Activated CD4-positive, alpha-beta memory T cell treated with anti-CD3 and anti-CD28 coated beads, Interleukin-2, amount 10 ng/mL, durations not matched to agents 7 days and 5 days (primary cell): ENCODE measurements at places on chromosomes 5 and 9.

DNA sequence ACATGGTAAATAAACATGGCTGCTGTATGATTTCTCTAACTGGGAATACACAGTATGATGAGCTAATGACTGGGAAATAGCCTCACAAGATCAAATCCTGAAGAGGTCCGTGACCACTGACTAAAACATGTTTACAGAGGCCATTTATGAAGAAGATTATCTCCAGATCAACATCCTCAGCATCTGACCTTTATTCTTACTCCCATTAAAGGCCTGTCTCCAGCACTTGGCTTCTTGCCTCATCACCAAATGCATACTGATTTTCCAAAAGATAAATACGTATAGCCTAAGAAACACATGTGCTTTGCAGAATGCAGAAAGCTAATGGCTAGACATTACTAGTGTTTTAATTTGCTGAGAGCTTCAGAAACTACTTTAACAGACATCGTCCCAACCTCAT is 108.0 kb upstream of the TSLP start:
- DNase-seq: no peak

DNA sequence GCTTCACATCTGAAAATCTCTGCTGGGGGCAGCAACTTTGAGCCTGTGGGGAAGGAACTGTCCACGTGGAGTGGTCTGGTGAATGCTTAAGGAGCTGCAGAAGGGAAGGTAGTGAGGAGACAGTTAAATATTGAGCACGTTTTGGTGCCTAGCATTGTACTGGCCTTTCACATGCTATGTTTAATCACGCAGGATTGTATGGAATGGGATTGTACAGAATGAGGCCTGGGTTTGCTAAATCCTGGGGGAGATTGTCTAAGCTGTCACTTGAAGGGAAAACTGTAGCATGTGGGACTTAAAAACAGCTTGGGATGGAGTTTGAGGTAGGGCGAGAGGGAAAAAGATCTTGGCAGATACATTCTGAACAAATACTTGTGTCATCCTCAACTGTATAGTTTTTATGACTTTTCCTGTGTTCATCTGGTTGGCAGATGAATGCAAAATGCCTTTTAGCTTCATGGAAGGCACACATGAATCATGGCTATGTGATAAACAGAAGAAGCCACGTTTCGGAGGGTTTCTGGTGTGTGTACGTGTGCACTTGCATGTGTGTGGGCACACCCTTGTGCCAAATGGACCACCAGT is 106.6 kb downstream of the TMC1 start:
- no peak for DNase-seq

GRCh38 chr9:98780059-98780749 is 16.2 kb downstream of the ANKS6 start:
- no peak for DNase-seq

- no peak for DNase-seq
These were observed 180.0 kb upstream of the OTULINL start for GRCh38 chr5:14401639-14402038.

DNA sequence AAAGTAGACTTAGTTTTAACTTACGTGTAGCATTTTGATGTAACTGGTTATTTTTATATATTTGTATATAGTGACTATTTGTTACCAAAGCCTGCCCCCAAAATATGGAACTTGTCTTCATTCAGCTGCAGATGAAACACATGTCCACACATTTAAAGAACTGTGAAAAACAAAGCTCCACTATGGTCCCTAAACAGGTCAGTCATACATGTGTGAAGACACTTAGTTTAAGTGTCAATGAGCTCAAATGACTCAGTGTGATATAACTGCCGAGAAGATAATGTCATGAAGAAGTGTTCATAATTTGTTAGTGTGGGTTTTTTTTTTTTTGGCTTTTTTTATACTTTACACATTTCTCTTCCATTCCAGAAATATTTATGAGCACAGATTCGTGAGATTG is 28.2 kb downstream of the HAVCR1 start:
- no peak for DNase-seq

DNA sequence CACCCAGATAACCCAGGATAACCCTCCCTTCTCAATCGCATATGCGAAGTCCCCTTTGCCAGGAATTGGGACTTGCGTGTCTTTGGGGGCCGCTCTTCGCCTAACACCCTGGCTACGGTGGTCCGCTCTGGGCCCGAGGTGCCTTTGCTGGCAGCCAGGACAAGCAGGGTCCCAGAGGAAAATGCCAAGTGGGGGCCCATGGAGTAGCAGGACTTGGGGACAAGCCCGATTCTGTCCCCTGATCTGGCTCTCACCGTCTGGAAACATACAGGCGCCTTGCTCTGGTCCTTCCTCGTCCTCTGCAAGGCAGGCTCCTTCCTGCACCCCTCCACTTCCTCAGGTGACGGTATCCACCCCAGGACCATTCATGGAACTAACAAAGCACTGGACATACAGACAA is 78.1 kb upstream of the UNC5A start:
- no peak for DNase-seq

DNA sequence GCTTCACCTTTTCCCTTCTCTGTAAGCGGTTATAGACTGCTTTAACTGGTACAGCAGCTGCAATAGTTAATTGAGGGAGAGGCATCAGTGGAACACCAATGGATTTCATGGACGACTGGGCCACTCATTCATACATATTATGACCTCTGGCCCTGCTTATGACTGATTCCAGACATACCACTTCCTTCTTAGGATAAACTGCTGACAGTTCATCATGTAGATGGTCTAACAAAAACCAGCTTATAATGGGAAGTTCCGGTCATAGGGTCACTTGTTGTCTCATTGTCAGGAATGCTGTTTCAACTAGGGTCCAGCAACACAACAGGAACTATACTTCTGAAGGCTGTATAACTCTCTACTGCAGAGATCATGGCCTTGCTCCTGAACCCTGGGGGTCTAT is 265.2 kb upstream of the RASA1 start:
- no peak for DNase-seq

DNA sequence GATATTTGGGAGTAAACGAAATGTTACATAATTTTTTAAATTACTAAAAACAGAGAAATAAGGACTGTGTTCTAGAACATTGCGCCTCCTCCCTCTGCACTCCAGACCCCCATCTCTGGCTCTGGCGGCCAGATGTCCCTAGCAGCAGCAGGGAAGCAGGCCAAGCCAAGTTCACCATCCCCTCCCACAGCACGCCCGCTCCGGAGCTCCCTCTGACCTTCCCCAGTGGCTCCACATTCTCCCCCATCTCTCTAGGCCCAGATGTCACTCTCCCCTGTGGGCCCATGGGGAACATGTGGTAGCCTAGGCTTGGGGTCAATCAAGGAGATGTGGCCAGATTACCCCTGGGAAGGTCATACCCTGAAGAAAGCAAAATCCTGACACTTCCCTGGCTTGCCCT is 6.3 kb upstream of the WNK2 start:
- DNase-seq: no peak

GRCh38 chr9:70407081-70407503 is 7.4 kb downstream of the KLF9 start:
- DNase-seq: no peak

DNA sequence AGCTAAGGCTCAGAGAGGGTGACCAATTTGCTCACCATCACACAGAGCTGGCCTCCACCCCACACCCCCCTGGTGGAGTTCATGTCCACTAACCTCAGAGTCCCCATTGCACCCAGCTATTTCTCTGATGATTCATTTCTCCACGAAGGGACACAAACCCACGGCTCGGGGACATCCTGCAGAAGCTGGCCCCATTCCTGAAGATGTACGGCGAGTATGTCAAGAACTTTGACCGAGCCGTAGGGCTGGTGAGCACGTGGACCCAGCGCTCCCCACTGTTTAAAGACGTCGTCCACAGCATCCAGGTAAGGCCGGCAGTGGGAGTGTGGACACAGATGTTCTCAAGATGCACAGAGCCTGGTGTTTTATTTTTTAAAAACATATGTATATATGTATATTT is 52.6 kb upstream of the SUSD3 start:
- DNase-seq: no peak

GRCh38 chr5:109907189-109907588 is 217.5 kb downstream of the MAN2A1 start:
- no peak for DNase-seq

DNA sequence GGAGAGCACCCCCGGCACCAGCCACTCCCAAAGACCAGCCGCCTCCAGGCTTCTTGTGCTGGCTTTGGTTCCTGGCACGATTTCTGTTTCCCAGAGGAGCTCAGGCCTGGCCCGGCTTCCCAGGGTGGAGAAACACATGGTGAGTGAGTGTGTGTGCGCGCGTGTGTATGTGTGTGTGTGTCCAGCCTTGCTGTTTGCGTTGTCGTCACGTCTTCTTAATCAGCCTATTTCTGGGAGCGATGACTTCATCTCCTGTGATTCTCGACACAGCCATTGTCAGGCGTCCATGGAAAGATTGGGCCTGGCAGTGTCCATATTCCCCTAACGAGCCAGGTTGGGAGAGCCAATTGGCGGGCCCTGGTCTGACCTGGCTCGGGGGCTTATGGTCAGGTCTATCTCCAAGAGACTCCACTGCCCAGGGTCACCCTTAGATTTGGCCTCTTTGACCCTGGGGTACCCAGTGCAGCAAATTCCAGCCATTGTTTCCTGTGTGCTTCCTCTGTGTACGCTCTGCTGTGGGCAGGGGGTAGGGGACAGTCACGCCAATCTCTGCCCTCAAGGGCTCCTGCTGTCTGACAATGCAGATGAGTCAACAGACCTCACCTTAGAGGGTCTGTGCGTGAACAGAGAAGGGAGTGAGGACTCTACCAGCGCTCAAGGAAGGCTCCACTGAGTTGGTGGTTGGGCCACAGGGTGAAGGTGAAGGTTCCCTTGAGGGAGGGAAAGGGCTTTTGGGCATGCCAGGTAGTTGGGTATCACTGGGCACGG is 73.8 kb downstream of the DAB2IP start:
- no peak for DNase-seq

DNA sequence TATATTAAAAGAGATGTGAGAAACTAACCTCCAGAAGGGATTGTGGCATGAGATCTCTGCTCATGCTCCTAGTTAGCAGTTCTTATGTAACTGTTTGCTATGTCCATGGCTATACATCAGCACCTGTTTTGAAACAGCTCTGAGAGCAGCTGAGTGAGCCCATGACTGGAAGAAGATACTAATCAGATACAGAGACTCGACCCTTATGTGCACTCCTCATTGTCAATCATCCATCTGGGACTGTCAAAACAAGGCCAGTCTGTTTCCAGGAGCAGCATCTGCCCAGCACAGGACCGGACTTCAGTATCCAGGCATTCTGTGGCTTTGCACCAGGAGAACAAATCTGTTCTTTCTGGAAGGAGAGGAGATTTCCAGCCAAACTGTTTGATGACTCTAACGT is 77.7 kb downstream of the EFNA5 start:
- DNase-seq: no peak

GRCh38 chr5:178113841-178114324 is 551 bp downstream of the N4BP3 start:
- DNase-seq: no peak

DNA sequence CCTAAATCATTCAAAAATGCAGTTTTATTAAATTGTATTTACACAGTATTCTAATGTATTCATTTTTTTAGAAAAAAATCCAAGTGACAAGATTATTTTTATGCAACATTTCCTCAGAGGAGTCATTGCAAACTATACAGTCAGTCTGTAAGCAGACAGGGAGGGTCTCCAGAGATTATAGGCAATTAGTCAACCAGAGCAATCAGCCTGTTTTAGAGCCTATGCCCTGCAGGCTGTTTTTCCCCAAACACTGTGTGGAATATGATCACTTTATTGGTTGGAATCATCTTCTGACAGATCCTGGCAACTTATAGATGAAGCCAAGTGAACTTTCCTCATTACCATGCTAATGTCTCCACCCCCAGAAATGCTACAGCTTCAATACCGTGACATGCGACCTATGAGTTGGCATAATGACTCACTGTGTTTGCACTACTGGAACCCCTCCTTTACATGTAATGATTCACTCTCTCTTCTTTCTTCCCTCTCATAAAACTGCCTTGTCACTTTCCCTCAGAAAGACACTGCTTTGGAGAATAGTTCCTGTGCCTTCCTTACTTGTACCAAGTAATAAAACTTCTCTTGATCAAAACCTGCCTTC is 577.7 kb upstream of the FTMT start:
- no peak for DNase-seq

DNA sequence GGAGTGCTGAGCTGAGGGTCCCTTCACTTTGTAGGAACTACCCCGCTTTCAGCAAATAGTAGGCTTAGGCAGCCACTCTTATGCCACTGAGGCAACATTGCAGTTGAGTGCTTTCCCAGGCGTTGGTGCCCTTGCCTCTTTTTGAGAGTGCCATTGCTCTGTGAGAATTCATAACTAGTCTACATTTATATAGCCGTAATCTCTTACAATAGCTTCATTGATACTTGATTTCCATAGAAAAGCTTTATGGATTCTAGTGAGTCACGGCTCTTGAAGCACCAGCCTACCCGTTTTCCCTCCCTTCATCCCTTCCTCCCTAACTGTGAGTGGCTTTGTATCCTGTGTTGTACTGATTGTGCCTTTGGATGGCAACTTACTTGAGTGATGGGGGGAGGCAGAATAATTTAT is 283.9 kb downstream of the AOPEP start:
- DNase-seq: no peak

GRCh38 chr5:110195288-110195687 is 505.6 kb downstream of the MAN2A1 start:
- DNase-seq: no peak

DNA sequence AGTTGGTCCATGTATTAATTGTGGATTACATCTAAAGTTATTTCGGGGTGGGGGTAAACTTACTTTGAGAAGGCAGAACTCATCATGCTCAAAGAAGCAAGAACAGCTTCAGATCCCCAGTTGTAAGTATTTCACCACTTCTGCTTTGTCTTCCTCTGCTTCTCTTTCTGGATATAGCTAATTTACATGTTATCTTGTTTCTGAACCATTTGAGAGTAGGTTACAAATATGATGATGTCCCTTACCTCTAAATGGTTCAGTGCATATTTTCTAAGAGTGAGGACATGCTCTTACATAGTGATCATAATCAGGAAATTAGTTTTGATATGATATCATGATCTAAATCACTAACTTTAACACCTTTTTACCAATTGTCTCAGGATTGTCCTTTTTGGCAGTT is 11.9 kb downstream of the TRIO start:
- DNase-seq: no peak

- no peak for DNase-seq
These were observed 79.5 kb upstream of the LHFPL2 start for GRCh38 chr5:78727786-78728761.

GRCh38 chr9:37784291-37784615 is 611 bp downstream of the EXOSC3 start:
- DNase-seq: no peak

DNA sequence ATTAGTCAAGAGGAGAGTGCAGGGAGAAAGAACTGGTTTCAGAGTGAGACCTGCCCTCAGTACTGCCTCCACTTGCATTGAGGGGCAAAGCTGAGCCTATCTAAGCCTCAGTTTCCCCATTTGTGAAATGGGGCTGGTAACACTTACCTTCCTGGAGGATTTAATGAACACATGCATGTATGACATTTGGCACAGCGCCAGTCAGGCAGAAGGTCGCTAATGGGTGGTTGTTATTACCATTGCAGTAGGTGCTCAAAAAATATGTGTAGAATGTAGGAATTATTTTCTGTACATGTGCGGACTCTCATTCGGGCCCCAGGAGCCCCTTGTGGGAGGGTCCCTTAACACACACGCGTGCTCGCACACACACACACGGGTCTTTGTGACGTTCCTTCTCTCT is 10.9 kb downstream of the FAT2 start:
- DNase-seq: no peak
